ENCODE measurements at places on chromosomes 12 and 14. TPM values are rescaled to one million over a fixed set of nuclear protein-coding genes. Genes with fewer than 3 reads are reported as not detected.

GRCh38 chr12:101925361-101925760 is 48.0 kb downstream of the DRAM1 start:
- peak; percentile 78 for DNase-seq

- no peak for DNase-seq
These were observed 58.2 kb downstream of the DIO3 start for GRCh38 chr14:101619484-101619883.

DNA sequence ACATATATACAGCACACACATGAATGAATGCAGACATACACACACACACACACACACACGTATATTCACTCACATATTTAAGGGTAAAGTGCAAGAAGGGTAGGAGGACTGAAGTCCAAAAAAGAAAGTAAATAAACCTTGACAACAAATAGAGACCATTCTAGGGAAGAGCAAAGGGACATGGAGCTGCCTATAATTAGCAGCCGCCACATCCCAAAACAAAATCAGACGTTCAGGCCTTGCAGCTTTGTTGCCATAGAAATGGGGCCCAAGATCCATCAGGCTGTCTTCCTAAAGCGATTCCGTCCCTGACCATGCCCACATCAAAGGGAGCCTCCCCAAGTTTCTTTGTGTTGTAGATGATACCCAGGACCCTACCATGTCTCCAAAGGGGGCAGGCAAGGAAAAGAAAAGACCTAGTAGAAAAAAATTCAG is 703.5 kb upstream of the TBX3 start:
- no peak for DNase-seq

GRCh38 chr12:131327521-131328488 is 374.1 kb downstream of the ADGRD1 start:
- no peak for DNase-seq

Gene FOXM1
- total RNA-seq = 3.3 TPM

DNA sequence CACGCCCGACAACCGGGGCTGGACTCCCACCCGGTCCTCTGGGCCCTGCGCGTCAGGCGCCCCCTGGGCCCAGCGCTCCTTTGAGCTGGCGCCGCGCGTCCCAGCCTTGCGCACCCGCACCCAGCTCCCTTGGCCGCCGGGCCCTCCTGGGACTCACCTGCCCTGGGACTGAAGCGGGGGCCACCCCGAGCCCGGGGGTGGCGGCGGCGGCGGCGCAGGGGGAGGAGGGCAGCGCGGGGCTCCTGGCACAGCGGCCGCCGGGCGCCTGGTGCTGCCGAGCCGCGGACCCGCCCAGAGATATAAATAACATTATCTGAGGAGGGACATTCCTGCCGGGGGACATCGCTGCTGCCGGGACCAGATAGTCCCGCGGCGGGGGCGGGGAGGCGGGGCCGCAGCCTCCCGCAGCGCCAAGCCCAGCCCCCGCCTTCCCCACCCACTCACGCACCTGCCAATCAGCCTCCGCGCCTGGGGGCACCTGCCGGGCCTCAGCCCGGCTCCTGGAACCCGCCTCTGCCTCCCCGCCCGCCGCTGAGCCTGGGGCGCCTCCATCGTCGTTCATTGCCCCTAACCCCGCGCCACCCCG is at the start of gene SPTB:
Gene SPTB, minus strand, starts transcription at position 273 of the 586 bp plus-strand sequence. CDS start 56,813 bp downstream, outside the sequence.
- DNase-seq = peak; percentile 74

- DNase-seq = no peak
These were observed 3.2 kb downstream of the USP44 start for GRCh38 chr12:95548056-95548538.

- peak; percentile 38 for DNase-seq
These were observed 109.4 kb downstream of the DACT1 start for GRCh38 chr14:58747181-58747580.

GRCh38 chr12:93913845-93914244 is 234.5 kb upstream of the PLXNC1 start:
- no peak for DNase-seq

DNA sequence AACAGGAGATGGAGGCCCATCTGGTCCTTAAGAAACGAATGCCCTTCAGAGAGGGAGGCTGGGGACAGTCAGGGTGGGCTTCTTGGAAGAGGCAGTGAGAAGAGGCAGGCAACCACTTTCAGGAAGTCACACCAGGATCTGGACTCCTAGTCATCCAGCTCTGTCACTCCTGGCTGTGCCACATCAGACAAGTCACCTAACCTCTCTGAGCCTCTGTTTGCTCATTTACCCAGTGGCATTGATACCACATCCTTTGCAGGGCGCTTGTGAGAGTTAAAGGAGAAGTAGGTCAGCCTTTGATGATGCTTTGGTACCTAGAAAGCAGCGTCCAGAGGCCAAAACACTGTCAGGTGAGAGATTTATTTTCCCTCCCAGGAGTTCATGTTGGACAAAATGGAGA is 11.1 kb downstream of the CCDC197 start:
- no peak for DNase-seq

Gene ERGIC2
- total RNA-seq = 87.2 TPM

GRCh38 chr12:7907009-7907408 is 29.0 kb downstream of the SLC2A3 start:
- peak; percentile 36 for DNase-seq

DNA sequence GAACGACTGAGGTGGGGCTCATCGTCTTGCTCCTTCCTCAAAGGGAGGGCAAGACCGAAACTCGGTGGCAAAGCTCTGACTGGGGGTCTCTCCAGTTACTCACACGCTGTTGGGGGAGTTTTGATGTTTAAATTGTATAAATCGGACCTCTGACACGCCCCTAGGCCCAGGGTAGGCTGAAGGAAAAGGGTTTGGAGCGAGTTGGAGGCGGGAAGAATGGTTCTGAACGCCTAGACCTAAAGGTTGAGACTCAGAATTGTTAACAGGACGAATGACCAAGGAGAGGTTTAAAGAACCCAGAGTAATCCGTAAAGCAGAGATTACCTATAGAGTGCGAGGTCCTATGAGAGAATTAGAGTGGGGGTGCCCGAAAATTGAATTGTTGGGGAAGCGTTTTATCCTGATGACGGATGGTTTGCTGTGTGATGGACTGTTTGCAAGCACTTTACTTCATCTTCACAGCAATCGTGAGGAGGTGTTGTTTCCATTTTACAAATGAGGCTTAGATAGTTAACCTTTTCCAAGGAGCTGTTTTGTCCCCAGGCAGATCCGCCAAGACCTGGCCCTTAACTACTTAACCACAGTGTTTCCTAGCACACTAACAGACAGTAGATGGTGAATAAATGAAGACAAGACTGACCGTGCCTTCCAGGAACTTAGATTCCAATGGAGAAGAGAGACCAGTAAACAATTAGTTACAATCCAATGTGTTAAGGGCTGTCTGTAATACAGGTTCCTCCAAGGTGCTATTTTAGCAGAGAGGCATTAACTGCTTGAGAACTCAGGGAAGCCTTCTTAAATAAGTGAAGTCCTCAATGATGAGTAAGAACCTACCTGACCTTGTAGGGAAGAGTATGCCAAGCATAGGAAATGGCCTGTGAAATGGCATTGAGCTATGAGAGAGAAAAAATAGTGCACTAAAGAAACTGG is 929 bp upstream of the UBE2N start:
- no peak for DNase-seq

Measured in left cardiac atrium (tissue), 4 donors.